Fibroblast of skin of left biceps (primary cell): ENCODE measurements at places on chromosomes 16 and 17.

DNA sequence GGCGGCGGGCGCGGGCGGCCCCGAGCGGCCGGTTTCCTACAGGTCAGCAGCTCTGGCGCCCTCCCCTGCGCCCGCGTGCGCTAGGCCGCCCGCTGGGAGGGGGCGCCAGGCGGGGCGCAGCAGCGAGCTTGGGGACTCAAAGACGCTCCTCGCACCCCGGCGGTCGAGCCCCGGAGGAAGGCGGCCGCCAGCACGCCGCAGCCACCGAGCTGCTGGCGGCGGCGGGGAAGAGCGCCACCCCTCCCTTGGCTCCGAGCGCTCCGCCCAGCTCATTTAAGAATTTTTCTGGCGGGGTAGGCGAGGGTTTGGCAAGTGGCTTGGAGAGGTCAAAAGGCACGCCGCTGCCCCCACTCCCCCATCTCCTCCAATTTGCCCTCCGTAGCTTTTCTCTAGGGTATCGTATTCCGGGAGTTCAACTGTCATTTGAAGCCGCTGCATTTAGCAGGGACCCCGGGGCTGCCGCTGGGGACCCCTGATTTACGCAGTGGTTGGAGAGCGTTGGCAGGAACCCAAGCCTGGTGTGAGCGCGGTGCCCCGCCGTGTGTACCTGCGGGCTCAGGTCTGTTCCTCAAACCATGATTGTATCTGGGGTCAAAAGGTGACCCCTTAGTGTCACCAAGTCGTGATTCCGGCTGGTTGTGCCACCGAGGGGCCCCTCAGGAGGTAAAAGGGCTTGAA lies 59.5 kb upstream of the GSE1 start:
- no peak for DNase-seq

- no peak for DNase-seq
Observed at GRCh38 chr16:52068447-52069074, 478.4 kb downstream of the TOX3 start.

DNA sequence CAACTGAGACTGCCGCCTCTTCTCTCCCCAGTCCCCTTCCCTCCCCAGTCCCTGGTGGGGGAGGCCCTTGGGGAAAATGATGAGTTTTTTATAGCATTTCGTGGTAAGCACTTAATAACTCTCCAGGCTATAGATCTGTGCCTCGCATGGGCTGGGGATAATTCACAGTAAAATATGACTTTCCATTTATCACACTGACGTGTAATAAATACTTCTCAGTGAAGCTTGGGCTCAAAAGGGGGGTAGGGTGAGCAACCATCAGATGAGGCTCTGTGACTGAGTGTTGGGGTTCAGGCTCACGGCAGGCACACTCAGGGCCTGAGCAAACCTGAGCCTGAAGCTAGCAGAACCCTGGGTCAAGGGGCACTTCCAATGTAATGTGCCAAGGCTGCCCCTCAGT lies 101.6 kb downstream of the CCT6B start:
- DNase-seq: no peak

- DNase-seq: no peak
Observed at GRCh38 chr16:57264950-57265371, 19.5 kb downstream of the PLLP start.

GRCh38 chr17:40069751-40070708 lies 7.3 kb downstream of the THRA start:
- no peak for DNase-seq

GRCh38 chr17:2214047-2214928 lies 89.3 kb downstream of the SMG6 start:
- no peak for DNase-seq
